ENCODE measurements at places on chromosomes 5 and 9. TPM values are rescaled to one million over a fixed set of nuclear protein-coding genes. Genes with fewer than 3 reads are reported as not detected.

ARHGEF39 gene
- 10.9 TPM for polyA plus RNA-seq

IFNK gene
- not detected for polyA plus RNA-seq

OR13C8 gene
- polyA plus RNA-seq: not detected

TMOD1 gene
- polyA plus RNA-seq: 1.2 TPM

ABLIM3 gene
- polyA plus RNA-seq: 104 TPM

GABRA1 gene
- polyA plus RNA-seq: 2.2 TPM

- no peak for DNase-seq
Observed at GRCh38 chr5:110917161-110917875, 154.2 kb upstream of the TSLP start.

DNA sequence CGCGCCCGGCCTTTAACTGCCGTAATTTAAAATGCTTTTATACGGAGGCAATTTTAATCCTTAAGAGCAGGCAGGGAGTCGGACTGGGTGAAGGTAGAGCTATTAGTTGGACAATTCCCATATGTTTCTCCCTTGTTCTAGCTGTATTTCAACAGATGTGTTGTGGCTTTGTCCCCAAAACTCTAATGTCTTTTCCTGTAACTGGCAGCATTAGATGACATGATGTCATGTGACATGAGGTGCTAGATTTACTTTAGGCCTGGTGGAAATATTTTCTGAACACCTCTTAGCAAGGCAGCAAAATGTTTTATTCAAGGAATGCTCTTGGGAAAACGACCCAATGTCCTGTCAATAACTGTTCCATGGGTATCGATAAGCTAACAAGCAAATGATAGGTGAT, 8.5 kb downstream of the MYO10 start:
- no peak for DNase-seq

DNA sequence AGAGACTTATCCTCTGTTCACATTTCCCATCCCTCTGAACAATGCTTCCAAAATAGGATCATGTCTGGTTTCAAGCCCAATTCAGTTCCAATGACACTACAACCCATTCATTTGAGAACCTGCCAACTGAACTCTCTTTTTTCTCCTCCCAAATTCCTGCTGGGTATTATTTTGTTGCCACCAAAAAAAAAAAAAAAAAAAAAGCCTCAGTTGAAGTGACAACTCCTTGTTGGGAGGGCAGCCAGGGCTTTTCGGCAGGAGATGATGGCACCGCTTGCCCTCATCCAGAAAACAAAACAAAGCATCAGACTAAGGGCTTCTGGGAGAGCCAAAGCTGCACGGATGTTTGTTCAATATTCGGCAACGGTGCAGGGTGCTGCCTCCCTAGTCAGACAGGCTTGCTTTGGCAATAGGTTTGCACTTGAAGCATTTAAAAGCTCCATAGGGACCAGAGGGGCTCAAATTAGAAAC, 30.6 kb upstream of the TRIM32 start:
- DNase-seq: no peak

GRCh38 chr9:101977614-101978210, 239.3 kb upstream of the GRIN3A start:
- peak; percentile 1 for DNase-seq

GRCh38 chr9:91132576-91133073, 229.1 kb downstream of the AUH start:
- DNase-seq: no peak

DNA sequence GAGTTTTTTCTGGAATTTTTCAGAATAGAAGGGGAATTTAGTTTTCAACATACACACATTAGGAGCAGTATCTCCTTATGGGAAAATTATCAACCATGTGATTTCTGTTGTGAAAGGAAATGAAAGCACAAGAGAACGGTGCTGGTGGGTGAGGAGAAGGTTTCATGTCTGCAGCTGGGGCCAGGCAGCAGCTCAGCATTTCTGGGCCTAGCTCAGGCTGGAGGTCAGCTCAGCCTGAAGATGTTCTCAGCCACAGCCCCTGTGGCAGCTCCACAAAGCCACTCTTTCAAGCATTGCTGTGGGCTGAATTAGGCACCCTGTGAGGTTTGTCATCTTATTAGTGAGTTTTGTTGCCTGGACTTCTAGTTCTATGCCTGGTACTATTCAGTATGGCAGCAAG, 90.3 kb downstream of the DIRAS2 start:
- no peak for DNase-seq

GRCh38 chr5:35230038-35230611, at the start of gene PRLR:
Gene PRLR (minus strand): TSS chr5:35230487. CDS start chr5:35089620, 140,867 bp downstream.
- DNase-seq: peak; percentile 33

DNA sequence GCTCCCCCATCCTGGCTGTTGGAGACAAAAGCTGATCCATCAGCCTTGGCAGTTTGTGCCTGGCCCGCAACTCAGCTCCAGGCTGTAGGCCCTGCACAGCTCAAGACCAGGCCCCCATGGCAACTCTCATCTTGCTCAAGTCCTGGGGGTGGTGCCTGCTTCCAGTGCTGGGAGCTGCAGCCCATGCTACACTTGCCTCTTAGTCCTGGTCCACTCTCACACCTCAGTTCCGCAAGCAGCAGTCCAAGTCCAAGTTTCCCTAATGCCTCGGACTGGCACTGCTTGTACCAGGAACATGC, 14.2 kb downstream of the AHRR start:
- no peak for DNase-seq

GRCh38 chr9:101332362-101332761, 52.4 kb downstream of the BAAT start:
- no peak for DNase-seq

DNA sequence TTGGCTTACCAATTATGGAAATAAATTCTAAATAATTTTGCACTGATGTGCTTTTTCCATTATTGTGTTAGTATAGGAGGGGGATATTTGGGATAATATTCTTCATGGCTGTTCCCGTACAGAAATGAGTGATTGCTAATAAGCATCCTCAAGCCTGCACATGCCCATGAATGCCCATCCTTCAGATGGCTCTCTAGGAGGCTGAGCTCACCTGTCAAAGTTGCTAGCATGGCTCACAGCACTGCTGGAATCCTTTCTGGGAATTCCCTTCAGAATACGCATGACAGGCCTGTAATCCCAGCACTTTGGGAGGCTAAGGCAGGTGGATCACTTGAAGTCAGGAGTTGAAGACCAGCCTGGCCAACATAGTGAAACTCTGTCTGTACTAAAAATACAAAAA, 124.1 kb downstream of the NXNL2 start:
- DNase-seq: no peak
